Activated CD4-positive, alpha-beta memory T cell treated with anti-CD3 and anti-CD28 coated beads, Interleukin-2, amount 10 ng/mL, durations not matched to agents 7 days and 5 days (primary cell): ENCODE measurements at places on chromosomes 16 and 17. TPM values are rescaled to one million over a fixed set of nuclear protein-coding genes. Genes with fewer than 3 reads are reported as not detected.

The DOK4 gene
- 3.4 TPM for total RNA-seq

The CSH1 gene
- not detected for total RNA-seq

The ALDOA gene
- 1,450 TPM for total RNA-seq

The PTX4 gene
- not detected for total RNA-seq

The SYNGR3 gene
- total RNA-seq, result 12.3 TPM

The CNTNAP4 gene
- not detected for total RNA-seq

The TEX14 gene
- total RNA-seq, result 0.96 TPM

The KRTAP2-1 gene
- not detected for total RNA-seq

The MRPS34 gene
- total RNA-seq, result 98.3 TPM

The FBXW10B gene
- total RNA-seq, result 0.35 TPM

The USP31 gene
- total RNA-seq, result 5.4 TPM

The SLC12A3 gene
- not detected for total RNA-seq

The C16orf96 gene
- total RNA-seq, result not detected

The SCNN1B gene
- total RNA-seq, result not detected

The ATP1B2 gene
- 0.25 TPM for total RNA-seq

The ANKRD40CL gene
- not detected for total RNA-seq

The LPCAT2 gene
- 1.3 TPM for total RNA-seq
